ENCODE measurements at places on chromosomes 2 and 18.

GRCh38 chr2:40128796-40129195 is 323.1 kb downstream of the SLC8A1 start:
- DNase-seq: no peak

DNA sequence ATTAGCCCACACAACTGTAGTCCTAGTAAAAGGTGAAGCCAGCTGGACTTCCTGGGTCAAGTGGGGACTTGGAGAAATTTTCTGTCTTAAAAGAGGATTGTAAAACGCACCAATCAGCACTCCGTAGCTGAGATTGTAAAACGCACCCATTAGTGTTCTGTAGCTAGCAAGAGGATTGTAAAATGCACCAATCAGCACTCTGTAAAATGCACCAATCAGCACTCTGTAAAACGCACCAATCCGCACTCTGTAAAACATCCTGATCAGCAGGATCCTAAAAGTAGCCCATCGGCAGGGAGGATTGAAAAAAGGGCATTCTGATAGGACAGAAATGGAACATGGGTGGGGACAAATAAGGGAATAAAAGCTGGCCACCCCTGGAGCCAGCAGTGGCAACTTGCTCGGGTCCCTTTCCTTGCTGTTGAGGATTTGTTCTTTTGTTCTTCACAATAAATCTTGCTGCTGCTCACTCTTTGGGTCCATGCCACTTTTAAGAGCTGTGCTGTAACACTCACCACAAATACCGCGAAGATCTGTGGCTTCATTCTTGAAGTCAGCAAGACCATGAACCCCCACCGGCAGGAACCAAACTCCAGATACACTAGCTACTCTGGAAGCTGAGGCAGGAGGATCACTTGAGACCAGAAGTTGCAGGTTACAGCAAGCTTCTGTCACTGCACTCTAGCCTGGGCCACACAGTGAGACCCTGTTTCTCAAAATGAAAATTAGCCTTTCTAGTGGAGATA is 102.6 kb downstream of the HS6ST1 start:
- DNase-seq: no peak

GRCh38 chr2:101265893-101266499 is 13.3 kb downstream of the CNOT11 start:
- DNase-seq: no peak

GRCh38 chr2:11875481-11875880 is 129.0 kb downstream of the LPIN1 start:
- DNase-seq: no peak

- DNase-seq: no peak
Measured at GRCh38 chr2:200003444-200003843, 48.1 kb downstream of the MAIP1 start.

Measured in caudate nucleus (tissue), 63 donors.